ENCODE measurements at places on chromosomes 5 and 9.

- no peak for DNase-seq
These were observed 268.9 kb downstream of the PIK3R1 start for GRCh38 chr5:68484307-68485068.

GRCh38 chr5:152309926-152310450, 95.1 kb downstream of the NMUR2 start:
- no peak for DNase-seq

DNA sequence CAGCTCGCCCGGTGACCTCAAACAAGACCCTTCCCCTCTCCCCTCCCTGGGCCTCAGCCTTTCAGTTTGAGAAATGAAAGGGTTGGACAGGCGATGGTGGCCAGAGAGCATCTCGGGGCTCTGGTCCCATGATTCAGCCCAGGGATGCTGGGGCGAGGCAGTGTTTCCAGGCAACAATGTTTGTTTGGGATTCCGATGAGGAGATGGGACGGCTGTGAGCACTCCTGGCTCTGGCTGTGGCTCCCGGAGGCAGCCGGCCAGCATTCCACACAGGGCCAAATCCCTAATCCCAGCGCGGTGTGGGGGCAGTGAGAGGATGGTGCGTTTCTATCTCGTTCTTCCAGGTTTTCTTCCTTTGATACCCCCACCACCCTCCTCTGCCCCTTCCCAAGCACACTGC, 66.0 kb downstream of the HMCN2 start:
- DNase-seq = no peak

GRCh38 chr5:118033686-118034338, 954.5 kb downstream of the DTWD2 start:
- no peak for DNase-seq

DNA sequence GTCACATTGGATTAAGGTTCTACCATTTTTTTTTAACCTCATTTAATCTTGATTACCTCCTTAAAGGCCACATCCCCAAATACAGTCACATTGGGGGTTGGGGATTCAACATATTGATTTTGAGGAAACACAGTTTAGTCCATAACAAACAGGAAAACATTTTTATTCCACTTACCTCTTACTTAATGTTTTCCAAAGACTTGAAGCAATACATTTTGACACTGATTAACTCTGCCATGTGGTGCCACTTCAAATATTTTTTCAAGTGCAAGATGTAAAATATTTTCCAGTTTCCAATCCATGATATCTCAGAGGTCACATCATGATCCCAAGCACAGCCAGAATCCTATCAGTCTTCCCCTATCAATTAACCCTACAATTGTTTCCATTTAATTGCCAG, 548.0 kb downstream of the CSNK1G3 start:
- no peak for DNase-seq

- no peak for DNase-seq
These were observed 180.7 kb upstream of the ZNF618 start for GRCh38 chr9:113695440-113695851.

GRCh38 chr5:166926138-166926537, 1365.3 kb upstream of the WWC1 start:
- DNase-seq = no peak

- DNase-seq = no peak
These were observed 480.0 kb downstream of the CCDC171 start for GRCh38 chr9:16032799-16033198.

GRCh38 chr5:169029037-169029436, 271.9 kb downstream of the SLIT3 start:
- no peak for DNase-seq
